ENCODE measurements at places on chromosomes 4 and X.
A peak's percentile ranks its signal among the peaks of the same experiment; 100 is the strongest.

- peak; percentile 32 for DNase-seq
Observed at GRCh38 chr4:121594796-121595526, 101.8 kb downstream of the ANXA5 start.

- DNase-seq: no peak
Observed at GRCh38 chr4:119025916-119026661, 109.5 kb upstream of the MYOZ2 start.

DNA sequence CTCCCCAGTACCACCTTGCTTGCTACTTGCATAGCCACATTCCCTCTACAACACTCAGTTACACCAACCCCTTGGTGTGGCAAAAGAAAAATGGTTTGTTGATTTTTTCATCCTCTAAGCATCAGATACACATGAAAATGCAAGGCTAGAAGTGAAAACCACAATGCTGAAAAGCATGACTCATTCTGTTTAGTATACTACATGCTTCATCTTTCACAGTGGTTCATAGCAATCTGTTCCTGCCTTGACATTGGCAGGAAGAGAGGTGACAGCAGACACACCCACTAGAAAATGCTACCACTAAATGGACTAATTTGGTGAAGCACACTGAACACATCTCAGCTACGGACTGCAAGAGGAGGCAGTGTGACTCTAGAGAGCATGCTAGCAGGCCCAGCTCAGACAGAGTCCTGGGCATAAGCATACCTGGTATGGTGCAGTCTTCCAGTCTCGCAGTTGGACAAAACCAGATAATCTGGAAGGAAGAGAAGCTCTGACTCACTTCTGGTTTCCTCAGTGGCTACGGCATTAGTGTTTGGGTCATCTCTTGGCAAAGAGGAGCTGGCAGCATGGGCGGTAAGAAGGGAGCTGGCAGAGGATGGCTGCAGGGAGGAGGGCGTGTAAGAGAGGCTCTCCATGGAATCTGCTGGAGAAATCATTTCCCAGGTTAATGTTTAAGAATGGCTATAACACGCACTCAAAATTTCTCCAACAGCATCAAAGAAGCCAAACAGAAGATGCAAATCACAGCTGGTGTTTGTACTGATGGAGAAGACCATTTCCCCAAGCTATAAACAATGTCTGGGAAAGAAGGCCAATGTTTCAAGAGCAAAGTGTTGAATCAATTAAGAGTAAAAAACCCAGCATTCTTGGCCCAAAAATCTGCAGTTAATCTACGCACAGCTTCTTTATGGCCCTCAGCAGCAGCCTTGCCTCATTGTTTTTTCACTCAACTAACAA lies 37.8 kb downstream of the GAB3 start:
- DNase-seq: peak; percentile 93

GRCh38 chrX:8675006-8675630 lies 56.8 kb downstream of the ANOS1 start:
- no peak for DNase-seq

- DNase-seq: peak; percentile 14
Observed at GRCh38 chr4:112765317-112765974, 128.5 kb downstream of the LARP7 start.

GRCh38 chr4:76943790-76944189 lies 5.8 kb upstream of the SEPTIN11 start:
- peak; percentile 23 for DNase-seq

GRCh38 chr4:174292473-174292872 lies 8.8 kb downstream of the CEP44 start:
- no peak for DNase-seq

GRCh38 chr4:126448086-126448845 lies 1133.5 kb downstream of the FAT4 start:
- DNase-seq: no peak

GRCh38 chr4:28350485-28350884 lies 1489.8 kb downstream of the STIM2 start:
- DNase-seq: peak; percentile 13
